ENCODE measurements at places on chromosomes 1 and 21.

DNA sequence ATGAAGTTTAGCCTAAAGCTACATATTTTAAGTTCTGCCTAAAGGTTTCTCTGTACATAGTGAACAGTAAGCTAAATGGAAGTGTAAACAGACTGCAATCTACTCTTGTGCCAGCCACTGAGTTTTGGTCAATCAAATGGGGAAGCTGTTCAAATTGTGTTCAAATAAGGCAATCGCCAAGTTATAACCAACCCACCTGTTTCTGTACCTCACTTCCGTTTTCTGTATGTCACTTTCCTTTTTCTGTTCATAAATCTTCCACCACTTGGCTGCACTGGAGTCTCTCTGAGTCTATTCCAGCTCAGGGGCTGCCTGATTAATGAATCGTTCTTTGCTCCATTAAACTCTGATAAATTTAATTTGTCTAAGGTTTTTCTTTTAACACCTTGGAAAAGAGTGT is 10.8 kb upstream of the THEM4 start:
- DNase-seq, result no peak

DNA sequence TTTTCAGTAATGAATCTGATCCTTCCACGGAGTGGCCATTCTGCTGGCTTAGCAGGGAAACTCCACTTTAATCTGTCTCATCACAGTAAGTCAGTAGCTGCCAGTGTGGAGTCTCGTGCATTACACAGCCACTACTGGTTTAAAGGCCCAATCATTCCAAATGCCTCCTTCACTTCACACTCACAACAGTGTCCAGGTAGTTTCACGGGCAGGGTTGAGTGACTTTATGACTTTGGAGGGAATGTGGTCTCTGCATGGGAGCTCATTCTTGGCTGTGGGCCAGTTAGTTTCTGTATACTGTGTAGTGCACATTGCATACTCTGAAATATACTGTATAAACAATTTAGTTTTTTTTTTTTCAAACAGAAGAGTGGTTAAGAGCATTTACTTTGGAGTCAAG is 34.6 kb upstream of the C1orf87 start:
- no peak for DNase-seq

- DNase-seq, result no peak
These were observed 59.7 kb downstream of the NTPCR start for GRCh38 chr1:233010146-233010545.

DNA sequence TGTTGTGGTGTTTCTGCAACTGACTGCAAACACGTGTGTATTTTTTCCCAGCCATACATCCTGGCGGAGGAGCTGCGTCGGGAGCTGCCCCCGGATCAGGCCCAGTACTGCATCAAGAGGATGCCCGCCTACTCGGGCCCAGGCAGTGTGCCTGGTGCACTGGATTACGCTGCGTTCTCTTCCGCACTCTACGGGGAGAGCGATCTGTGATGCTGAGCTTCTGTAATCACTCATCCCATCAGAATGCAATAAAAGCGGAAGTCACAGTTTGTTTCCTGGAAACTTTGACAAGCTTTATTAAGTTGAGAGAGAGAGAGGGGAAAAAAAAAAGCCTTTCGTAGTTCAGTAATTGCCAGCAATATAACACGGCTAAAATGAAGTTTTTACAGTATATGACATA is 32.7 kb upstream of the MTR start:
- DNase-seq, result no peak

GRCh38 chr1:7707527-7707926 is 63.6 kb upstream of the VAMP3 start:
- no peak for DNase-seq

DNA sequence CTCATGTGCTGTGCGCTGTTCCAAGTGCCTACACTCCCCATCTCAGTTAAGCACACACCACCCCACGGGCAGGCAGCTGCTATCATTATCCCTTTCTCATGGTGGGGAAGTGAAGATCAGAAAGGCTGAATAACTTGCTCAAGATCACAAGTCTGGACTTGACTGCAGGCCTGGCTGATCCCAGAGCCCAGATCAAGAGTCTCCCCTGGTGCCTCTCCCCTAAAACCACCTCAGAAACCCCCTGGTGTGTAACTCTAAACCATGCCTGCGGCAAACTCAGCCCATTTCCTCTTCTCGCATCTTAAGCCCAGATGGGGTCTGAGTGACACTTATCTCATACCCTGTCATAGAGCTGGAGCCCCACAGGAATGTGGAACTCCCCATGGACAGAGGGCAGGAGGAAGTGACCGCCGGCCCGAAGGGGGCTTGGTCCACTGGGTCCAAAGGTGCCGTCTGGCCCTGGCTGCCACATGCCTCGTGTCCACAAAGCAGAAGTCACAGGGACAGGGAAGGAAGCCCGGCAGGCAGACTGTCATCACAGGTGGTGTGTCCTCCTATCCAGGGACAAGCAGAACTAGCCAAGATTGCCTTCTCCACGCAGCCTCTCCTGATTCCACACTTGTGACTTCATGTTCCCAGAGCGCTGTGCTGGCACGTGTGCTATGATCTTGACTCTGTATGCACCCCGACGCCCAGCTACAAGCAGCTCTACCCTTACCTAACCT is 92.1 kb downstream of the SYF2 start:
- no peak for DNase-seq

DNA sequence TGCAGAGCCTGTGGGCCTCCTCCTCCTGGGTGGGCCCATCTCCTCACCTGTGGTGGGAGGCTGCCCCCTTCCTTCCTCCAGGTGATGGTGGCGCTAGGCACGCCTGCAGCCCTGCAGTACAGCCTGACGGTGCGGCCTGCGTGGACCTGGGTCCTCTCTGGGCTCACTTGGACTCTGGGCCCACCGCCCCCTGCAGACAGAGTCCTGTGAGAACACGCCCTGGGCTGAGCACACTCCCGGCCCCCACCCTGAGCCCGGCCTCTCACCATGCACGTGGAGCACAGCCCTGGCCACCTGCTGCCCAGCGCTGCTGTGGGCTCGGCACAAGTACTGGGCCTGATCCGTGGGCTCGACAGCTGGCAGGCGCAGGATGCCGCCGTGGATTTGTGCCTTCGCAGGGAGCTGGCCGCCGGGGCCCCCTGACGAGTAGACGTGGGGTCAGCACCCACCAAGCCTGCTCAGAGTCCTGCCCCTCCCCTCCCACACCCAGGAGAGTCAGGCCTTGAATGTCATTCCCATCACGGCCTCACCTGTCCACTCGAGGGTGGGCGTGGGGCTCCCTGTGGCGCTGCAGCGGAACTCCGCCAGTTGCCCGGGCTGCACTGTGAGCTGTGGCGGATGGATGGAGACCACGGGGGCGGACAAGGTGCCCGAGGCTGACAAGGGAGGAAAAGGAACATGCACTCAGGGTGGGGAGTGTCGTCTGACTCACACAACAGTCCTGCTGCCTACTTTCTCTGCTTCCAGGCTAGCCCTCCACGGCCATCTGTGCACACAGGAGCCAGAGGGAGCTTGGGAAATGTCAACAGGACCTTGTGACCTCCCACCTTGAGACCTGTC is 43.4 kb downstream of the LDLRAD2 start:
- no peak for DNase-seq

DNA sequence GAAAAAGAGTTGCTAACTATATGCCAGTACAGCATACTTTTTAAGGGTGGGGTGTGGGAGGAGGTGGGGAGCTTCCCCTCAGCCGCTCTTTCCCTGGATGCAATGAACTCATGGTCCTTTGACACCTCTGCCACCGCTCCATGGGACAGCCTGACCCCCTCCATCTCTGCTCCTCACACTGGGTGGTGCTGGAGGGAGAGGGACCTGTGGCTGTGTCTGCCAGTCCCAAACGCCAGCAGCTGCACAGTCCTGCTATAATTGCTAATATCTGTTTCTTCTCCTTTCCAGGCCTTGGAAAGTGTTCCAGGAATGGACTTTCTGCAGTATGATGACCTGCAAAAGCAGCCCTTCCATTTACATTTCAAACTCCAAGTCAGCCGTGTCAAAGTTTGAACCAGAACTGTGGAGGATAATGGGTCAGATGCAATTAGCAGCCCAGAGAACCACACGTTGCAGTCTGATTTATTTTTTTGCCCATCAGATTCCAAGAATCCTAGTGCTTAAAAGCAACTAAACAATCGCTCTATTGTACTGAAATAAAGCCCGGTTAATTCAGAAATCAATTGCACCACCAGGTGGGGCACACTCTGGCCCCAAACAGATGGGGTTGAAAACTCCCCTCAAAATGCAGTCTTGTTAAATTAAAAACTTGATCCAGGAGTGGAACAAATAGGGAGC is 160.7 kb upstream of the LMO4 start:
- no peak for DNase-seq

- no peak for DNase-seq
These were observed 30.2 kb upstream of the DDX59 start for GRCh38 chr1:200699871-200700270.

- no peak for DNase-seq
These were observed 86.4 kb downstream of the MIS18A start for GRCh38 chr21:32192291-32193097.

DNA sequence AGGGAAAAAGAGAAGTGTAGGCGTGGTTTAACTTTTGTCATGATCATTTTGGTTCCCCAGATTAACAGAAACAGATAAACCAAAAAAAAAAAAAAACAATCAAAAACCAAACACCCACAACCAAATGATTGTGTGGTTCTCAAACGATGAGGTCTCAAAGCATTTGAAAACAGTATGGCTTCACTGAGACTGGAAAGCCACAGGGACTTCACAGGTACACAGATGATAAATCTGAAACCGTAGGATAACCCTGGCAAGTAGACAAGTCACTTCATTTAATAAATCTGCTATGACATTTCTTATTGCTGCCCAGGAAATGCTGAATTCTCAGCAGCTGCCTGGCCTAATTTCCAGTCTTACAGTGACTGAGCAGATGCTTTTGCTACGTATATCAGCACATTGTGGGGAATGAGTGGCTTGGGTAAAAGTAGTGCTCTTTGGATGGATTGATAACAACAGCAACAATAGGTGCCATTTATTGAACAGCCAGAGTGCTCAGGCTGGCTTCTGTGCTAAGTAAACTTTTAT is 6.1 kb downstream of the ST6GALNAC3 start:
- no peak for DNase-seq

- DNase-seq, result no peak
These were observed 321.0 kb upstream of the RUNX1 start for GRCh38 chr21:35370071-35370470.

GRCh38 chr1:228287541-228288425 is 79.9 kb downstream of the OBSCN start:
- no peak for DNase-seq

GRCh38 chr1:97867127-97867526 is 53.7 kb downstream of the DPYD start:
- no peak for DNase-seq

DNA sequence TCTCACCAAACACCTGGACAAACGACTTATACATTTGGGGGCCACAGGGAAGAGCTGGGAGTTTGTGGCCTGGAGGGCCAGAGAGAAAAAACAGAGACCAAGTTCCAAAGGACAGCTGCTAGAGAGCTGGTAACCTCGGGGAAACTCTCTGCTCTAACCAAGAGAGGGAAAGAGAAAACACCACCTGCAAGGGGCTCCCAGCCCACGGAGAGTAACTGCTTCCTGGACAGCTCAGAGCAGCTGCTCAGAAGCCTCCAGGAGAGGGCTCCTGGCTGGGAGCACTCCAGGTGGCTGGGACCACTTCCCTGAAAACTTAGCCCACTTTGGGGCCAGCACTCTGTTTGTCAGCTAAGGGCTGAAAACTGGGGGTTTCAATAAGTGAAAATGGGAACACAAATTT is 154.8 kb upstream of the GRIK3 start:
- DNase-seq, result no peak

GRCh38 chr1:159441360-159441759 is 1.8 kb downstream of the OR10J1 start:
- no peak for DNase-seq

DNA sequence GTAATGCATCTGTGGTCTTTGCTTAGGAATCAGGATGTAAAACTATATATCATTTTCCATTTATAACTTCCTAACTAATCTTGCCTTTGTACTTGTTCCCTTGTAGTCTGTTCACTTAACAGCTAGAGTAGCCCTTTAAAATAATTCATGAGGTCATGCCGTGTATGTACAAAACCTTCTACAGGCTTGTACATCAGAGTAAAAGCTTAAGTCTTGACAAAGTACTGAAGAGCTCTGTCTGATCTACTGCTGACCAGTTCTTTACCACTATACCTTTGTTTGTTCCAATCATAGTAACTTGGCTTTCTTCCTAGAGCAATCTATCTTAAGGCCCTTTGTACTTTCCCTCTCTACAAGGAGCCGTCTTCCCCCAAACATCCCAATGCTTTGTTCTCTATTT is 90.7 kb upstream of the KIAA1614 start:
- DNase-seq, result no peak
